Sigmoid colon (tissue), 7 donors: ENCODE measurements at places on chromosomes 5 and 9. TPM values are rescaled to one million over a fixed set of nuclear protein-coding genes. Genes with fewer than 3 reads are reported as not detected.

GRCh38 chr5:109812698-109813097, 123.0 kb downstream of the MAN2A1 start:
- DNase-seq = no peak

- no peak for DNase-seq
Measured at GRCh38 chr5:112546946-112547592, 128.0 kb upstream of the EPB41L4A start.

DNA sequence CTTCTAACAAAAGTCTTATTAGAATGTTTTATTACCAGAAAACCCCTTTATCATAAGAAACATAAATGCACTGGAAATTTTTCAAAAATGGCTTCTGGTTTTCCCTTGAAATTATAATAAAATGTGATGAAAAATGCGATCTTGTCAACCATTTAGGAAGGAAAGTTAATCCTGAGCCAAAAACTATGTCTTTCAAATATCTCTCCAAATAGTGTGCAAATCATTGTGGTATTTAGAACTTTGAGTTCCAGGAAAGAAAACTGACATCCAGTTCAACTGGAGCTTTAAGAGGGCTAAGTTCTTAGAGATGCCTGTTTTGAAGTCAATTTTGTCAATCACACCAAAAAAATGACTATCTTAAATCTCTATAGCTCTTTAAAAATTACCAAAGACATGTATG, 425.4 kb downstream of the DNAH5 start:
- no peak for DNase-seq

DNA sequence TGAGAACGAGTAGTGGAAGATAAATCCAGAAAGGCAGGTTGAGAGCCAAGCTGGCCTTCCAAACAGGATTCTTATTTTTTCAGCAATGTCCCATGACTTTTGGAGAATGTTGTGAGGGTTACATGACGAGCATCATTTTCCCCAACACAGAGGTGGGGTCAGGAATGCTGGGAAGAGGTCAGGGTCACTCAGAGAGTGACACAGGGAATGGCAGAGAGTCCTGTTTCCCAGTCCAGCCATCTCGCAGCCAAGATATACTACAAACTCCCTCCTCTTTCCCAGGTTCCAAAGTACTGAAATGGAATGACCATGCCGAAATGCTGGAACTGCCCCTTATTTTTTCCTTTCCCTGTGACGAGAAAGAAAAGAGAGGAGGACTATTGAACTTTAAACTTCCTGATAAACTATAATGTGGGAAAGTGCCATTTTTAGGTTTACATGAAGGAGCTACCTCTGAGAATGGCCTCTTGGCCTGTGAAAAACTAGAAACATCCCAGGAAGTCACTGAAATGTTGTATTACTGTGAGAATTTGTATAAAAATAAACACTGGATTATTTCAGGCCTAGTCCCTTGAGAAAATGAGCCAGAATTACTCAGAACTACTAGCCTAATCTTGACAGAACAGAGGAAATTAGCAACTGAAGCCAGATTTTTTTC, 420.4 kb downstream of the CETN3 start:
- DNase-seq = no peak

DNA sequence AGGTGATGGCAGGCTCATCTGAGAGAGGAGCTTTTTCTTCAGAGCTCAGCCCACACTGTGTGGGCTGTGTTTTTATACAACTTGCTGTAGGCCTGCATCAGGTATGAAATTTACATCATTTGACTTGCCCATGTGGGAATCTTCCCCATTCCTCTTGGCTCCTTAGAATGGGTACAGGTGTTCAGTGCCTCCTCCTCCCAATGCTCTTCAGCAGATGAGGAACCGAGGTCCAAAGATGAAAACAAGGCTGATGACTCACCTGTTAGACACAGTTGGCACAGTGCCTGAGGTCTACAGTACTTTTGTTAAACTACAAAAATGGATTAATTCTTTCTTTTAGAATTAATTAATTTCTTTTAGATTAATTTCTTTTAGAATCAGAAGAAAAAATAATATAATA, 20.8 kb downstream of the PAPPA start:
- DNase-seq = no peak

- DNase-seq = no peak
Measured at GRCh38 chr5:19886123-19886917, 101.7 kb downstream of the CDH18 start.

- no peak for DNase-seq
Measured at GRCh38 chr5:149940941-149941644, 3.5 kb downstream of the PDE6A start.

GRCh38 chr5:134552301-134552700, 26.8 kb downstream of the JADE2 start:
- no peak for DNase-seq

- DNase-seq = no peak
Measured at GRCh38 chr5:3827624-3828023, 232.0 kb downstream of the IRX1 start.

- no peak for DNase-seq
Measured at GRCh38 chr9:35755071-35755470, 995 bp upstream of the MSMP start.

GRCh38 chr5:66658516-66658915, 62.3 kb downstream of the MAST4 start:
- no peak for DNase-seq

GRCh38 chr5:97067296-97067850, 75.0 kb downstream of the LIX1 start:
- DNase-seq = no peak

DNA sequence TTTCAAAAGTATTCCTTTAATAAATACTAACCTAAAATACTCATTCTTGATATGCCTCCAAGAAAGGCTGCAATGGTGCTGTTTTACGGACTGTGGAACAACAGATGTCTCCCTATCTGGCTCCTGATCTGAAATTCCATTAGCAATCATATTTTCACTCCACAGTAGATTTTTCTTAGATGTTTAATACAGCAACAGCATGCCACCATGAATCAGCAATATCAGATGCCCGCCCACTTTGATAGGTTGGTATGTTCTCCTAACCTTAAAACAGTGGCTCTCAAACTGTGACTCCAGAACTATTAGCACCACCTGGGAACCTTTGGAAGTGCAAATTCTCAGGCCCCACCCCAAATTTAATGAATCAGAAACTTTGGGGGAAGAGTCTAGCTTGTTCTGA, 110.2 kb downstream of the MLLT3 start:
- DNase-seq = no peak

GRCh38 chr9:13719446-13719845, 440.0 kb upstream of the MPDZ start:
- no peak for DNase-seq

Gene PCDHB15
- 7.3 TPM for total RNA-seq

Gene CDX1
- total RNA-seq = not detected

Gene MFAP3
- 34.6 TPM for total RNA-seq
